ENCODE measurements at places on chromosomes 11 and 22.

- no peak for DNase-seq
Measured at GRCh38 chr11:75954039-75954438, 139.0 kb downstream of the UVRAG start.

DNA sequence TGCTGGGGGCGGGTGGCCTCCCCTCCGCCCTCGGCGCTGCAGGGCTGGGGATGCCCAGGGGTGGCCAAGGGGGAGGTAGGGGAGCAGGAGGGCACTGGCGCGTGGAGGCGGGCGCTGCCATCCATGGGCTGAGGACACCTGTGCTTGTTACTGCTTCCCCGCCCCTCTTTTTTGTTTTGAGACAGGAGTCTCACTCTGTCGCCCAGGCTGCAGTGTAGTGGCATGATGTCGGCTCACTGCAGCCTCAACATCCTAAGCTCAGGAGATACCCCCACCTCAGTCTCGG lies 683 bp upstream of the FADS3 start:
- no peak for DNase-seq

- DNase-seq = no peak
Measured at GRCh38 chr22:24512043-24512442, 16.9 kb downstream of the UPB1 start.

DNA sequence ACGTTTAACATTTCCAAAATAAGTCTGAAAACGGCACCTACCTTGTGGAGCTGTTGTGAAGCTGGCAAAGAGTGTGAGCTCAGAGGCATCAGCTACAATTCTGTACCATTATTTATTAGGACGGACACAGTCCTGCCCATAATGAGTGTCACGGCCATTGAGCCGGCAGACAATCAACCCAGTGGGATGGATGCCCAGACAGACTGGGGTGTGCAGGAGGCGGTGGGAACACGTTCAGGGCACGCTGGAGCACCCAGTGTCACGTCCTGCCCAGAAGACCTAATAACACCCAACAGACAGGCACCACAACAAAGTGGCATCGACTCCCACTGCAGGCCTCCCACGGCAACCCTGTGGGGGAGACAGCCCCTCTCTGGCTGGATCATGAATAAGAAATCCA lies 34.5 kb downstream of the TPST2 start:
- DNase-seq = no peak

GRCh38 chr11:10693509-10694081 lies at the start of gene IRAG1:
Gene IRAG1, minus strand, starts transcription at chr11:10693755. Its CDS starts 153 bp downstream, at chr11:10693602.
- DNase-seq = peak; percentile 52

- no peak for DNase-seq
Measured at GRCh38 chr11:129380413-129380812, 4.8 kb downstream of the BARX2 start.

GRCh38 chr11:37352485-37352884 lies 754.4 kb upstream of the RAG2 start:
- DNase-seq = no peak

DNA sequence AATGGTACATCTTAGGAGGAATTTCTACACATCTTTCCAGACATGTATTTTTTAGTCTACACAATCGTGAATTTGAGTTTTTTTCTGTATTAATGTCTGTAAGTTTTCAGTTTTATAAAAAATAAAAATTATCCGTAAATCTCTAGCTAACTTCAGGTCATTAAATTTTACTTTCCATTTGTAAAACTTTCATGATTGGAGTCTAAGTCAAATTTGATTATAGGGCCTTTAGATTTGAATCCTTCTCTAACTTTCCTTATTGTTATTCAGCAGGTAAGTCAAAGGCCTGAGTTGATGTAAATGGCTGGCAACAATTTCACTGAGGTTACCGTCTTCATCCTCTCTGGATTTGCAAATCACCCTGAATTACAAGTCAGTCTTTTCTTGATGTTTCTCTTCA lies at the start of gene OR8I2:
OR8I2 (plus strand) TSS at position 301 of the 400 bp plus-strand sequence; CDS start at position 301, 0 bp downstream.
- DNase-seq = no peak

- no peak for DNase-seq
Measured at GRCh38 chr11:86179646-86180064, 64.9 kb upstream of the EED start.

- DNase-seq = peak; percentile 21
Measured at GRCh38 chr11:2725368-2726300, 25.8 kb upstream of the KCNQ1OT1 start.

GRCh38 chr22:31895411-31896123 lies 48.8 kb upstream of the YWHAH start:
- DNase-seq = no peak

GRCh38 chr11:113991170-113991569 lies 16.3 kb downstream of the HTR3A start:
- DNase-seq = peak; percentile 38

GRCh38 chr22:25146307-25146706 lies 53.4 kb upstream of the CRYBB3 start:
- no peak for DNase-seq

DNA sequence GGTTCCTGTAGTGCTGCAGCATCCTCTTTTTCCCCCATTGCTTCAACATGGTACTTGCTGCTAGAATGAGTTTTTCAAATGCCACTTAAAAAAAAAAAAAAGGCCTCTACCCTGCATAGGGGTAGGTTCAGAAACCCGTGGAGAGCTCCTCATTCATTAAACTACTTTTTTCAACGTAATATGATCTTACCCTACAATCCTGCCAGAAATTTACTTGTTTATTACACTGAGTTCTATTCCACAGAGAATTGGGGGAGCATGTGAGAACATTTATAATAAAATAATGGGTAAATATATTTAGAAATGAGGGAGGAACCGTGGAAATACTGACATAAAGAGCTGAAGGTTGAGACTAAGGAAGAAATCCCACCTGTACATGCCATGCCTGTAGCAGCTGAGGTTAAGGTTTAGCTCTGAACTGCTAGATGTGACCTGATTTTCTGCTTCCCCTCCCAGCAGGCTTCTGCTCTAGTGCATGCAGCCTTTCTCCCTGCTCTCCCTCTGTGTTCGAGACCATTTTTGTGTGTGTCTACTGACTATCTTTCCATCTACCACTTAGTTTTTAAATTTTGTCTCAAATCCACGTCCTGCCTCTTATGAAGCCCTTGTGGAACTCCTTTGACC lies 225.7 kb downstream of the DDX10 start:
- DNase-seq = no peak

DNA sequence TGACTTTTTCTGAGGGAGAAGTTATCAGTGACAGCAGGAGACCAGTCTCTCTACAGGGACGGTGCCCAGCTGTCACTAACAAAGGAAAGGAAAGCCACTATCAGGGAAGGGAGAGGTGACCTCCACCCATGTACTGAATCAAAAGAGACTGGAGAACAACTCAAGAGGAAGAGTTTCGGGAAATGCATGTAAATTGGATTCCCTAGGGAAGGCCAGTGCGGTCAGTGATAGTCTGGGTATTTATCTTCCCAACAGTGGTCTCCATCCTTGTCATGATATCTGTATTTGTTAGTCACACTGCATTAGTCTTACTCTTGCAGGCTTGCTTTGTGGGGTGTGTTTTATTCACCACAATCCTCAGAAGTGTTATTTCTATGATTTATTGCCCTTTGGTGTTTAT lies 193.4 kb upstream of the KIRREL3 start:
- DNase-seq = no peak

DNA sequence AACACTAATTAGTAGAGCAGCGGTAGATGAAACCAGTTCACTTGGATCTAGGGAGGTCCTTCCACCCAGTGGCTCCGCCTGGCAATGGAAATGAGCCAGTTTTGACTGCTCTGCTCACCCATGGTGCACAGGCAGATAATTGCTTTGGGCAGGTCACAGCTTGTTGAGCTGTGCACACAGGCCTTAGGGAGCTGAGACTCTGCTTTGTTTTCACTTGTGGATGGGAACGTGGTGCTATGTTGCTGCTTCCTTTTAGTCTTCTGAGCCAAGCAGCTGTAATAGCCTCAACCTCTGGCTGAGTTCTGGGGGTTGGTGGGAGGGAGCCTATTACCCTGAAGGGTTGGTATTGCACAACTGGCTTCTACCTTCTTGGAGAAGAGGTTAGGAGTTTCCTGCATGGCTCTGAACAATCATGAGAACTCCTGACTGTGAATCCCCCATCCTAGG lies 262.3 kb upstream of the MTNR1B start:
- no peak for DNase-seq

DNA sequence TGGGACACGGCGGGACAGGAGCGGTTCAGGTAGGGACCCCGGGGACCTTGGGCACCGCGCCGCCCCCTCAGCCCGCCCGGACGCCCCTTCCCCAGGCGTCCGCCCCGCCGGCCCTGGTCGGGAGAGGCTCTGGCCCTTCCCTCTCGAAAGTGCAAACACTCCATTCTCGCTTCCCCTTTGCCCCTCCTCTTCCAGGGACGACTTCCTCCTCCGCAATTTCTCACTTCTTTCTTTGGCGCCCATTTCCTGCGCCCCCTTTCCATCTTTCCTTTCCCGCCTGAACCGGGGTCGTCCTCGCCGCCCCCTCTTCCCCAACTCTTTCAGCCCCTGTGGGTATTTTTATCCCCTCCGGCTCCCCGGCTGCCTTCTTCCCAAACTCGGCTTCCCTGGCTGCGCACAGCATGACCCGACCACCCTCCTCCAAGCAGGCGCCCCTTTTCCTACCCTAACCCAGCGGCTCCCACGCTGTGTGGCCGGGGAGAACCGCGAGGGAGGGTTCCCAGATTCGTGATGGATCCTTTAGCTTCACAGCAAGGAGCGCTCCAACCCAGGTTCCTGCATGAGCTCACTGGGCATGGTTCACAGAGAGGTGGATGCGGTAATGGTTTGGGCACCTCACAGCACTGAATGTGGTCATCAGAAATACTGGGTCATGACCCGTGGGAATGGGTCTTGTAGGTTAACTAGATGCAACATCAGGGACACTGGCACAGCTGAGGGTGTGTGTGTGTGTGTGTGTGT lies 689 bp downstream of the RAB39A start:
- no peak for DNase-seq

DNA sequence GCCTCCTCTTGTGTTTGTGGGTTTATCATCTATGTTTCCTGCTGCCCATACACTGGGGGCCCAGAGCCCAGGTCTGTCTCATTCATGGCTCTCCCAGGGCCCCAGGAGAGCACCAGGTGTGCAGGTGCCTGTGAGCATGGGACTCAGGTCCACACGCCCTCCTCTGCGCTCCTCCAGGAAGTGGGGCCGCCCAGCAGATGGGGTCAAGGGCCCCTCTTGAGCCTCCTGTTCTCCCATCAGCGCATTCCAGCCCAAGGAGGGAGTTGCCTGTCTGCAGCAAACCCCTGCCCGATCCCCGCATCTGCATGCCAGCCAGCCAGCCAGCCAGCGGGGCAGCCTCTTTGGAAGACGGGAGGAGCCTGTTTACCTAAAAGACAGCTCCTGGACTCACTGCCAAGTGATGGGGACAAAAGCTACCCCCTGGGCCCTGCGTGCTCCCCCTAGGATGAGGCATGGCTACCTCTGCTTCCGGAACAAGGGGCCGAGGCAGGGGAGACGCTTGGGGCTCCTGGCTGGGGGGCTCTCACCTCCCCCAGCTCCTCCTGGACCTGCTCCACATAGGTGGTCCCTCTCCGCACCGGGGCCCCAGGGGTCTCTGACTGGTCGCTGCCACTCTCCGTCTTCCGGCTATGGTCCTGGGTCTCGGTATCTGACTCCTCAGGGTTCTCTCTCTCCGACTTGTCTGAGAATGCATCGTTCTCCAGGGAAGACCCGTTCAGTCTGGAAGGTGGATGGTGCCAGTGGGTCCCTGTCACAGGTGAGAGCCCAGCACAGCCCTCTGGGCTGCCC lies 49.7 kb upstream of the CARS1 start:
- DNase-seq = no peak

GRCh38 chr22:27461470-27461869 lies 340.1 kb downstream of the MN1 start:
- peak; percentile 86 for DNase-seq

- DNase-seq = no peak
Measured at GRCh38 chr11:69155302-69156234, at the start of gene SMIM38. Gene SMIM38, plus strand, starts transcription at chr11:69155935. Its CDS starts 1,912 bp downstream, at chr11:69157847.

DNA sequence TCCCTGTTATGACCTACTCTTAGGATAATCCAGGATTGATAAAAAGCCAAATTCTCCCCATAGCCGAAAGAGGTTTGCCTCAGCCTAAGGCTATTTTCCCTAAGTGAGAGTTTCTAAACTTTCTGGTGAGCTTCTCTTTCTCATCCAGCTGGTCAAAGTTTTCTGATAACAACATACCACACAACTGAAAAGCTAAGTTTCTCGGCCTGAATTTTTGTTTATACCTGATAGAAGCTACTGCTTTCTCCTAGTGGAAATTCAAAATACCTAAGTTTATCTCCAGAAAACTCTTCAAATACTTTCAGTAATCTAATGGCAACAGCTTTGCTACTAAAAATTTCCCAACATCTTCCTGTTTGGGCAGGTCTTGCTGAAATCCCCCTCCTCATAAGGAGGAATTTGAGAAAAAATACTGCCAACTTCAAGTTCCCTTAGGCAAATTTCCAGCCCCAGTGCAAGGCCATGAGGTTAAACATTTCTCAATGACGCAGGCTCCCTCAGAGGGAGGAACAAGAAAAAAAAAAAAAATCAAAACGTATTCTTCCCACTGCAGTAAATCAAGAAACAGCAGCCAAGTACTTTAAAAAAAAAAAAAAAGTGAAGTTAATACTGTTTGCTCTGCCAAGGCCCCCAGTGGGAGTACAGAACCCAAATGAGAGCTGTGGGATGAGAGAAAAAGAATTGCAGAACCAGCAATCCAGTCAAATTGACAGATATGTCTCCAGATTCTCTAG lies 127.0 kb downstream of the MRTFA start:
- DNase-seq = peak; percentile 79

DNA sequence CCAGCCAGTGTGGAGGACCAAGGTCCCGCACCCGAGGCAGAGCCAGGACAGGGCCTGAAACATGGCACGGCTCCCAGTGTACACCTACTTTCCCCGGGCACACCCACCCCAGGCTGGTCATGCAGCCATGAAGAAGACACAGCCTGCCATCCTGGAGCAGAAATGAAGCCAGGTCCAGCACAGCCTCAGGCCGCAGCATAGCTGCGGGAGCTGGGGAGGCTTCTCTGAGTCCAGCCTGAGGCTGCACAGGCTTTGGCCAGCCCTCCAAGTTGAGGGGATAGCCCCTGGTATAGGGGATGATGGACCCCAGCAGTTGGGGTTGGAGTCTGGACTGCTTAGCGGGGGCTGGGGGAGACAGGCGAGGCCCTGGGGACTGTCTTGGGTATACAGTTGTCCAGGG lies 2.9 kb upstream of the HDAC10 start:
- DNase-seq = no peak

- peak; percentile 20 for DNase-seq
Measured at GRCh38 chr22:43625242-43625641, 186.9 kb downstream of the EFCAB6 start.

- no peak for DNase-seq
Measured at GRCh38 chr11:122131126-122131525, 15.1 kb upstream of the BLID start.

- DNase-seq = no peak
Measured at GRCh38 chr11:130866831-130867230, 49.4 kb downstream of the SNX19 start.

DNA sequence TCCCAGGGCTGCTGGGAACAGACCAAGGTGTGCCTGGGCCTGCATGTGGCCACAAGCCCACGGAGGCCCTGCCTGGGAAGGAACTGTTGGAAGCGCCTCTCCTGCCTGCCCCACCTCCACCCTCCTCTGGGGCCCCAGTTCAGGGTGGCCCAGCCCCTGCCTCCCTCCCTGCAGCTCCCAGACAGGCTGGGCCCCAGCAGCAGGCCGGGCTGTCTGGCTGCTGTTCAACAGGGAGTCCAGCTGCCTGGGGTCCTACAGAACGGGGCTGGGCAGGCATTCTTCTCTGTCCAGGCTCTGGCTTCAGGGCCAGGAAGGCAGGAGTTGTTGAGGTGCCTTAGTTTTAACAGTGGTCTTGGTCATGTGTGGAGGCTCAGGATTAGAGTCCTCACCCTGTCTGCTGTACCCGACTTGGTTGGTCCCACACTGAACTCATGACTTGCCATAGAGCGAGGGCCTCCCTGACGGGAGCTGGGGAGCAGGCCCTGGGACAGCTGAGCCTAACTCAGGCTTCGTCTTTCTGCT lies 11.8 kb downstream of the PRDM11 start:
- no peak for DNase-seq

- DNase-seq = peak; percentile 48
Measured at GRCh38 chr22:25025491-25026400, 73.2 kb downstream of the KIAA1671 start.
